ENCODE measurements at places on chromosomes 4 and X.

DNA sequence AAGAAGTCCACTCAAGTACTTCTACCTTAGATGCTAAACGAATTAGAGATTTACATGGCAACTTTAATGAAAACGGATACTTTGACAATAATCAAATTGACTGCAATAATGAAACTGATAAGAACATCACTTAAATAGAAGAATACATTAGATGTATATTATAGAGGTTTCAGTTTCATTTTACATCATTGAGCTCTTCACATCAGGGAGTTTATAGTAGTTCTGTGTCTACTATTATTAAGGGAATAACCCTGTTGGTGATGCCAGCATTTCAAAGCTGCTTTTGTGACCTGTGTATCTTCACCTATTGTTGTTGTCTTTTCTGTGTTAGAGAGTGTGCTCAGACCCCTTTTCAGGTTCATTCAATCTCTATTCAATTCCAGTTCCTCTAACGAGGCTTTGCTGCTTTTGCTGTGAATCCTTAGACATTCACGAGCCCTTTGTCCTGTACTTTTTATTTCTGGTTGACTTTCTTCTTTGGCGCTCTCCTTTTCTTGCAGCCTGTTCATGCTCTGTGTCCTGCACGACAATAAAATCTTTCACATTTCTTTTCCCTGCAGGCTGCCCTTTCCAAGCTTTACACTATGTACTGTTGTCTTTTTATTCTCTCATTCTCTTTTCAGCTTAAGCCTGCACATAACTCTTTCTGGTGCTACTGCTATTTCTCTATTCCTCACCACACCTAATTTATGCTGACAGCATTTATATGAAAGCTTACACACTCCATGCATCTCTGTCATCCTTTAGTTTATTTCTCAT lies 232.1 kb downstream of the CPE start:
- DNase-seq: no peak

DNA sequence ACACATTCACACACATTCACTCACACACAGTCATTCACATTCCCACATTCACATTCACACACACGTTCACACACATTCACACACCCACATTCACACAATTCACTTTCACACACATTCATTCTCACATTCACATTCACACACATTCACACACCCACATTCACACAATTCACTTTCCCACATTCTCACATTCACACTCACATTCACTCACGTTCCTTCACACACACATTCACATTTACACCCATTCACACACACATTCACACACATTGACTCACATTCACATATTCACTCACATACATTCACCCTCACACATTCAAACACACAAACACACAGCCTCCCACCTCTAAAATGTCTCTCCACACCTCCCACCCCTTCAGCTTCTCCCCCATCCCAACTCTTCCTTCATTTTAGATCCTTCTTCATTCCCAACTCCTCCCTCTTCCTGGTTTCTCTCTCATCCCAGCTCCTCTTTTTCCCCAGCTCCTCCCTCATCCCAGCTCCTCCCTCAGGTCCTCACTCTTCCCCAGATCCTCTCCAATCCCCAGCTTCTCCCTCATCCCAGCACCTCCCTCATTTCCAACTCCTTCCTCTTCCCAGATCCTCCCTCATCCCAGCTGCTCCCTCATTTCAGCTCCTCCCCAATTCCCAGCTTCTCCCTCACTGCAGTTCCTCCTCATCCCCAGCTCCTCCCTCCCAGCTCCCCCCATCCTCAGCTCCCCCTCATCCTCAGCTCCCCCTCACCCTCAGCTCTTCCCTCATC lies 111.0 kb downstream of the FAM53A start:
- DNase-seq: no peak

- no peak for DNase-seq
Measured at GRCh38 chrX:153485396-153486080, 9.2 kb upstream of the BGN start.

- no peak for DNase-seq
Measured at GRCh38 chr4:110085131-110085530, 113.3 kb downstream of the ELOVL6 start.

DNA sequence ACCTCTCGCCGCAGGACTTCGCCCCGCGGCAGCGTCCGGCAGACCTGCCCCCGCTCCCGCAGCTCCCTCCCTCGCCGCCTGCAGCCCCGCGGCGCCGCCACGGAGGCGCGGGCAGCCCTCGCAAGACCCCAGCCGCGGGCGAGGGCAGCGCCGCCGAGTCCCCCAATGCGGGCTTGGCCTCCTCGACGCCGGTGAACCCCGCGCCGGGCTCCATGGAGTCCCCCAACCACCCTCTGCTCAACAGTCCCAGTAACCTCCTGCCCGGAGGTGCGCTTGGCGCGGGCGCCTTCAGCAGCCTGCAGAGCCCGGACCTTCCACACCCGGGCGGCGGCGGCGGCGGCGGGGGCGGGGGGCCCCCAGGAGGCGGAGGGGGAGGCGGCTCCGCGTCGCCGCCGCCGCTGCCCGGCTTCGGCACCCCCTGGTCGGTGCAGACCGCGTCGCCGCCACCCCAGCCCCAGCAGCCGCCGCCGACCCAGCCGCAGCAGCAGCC lies 1.2 kb downstream of the CPEB2 start:
- DNase-seq: peak; percentile 45

DNA sequence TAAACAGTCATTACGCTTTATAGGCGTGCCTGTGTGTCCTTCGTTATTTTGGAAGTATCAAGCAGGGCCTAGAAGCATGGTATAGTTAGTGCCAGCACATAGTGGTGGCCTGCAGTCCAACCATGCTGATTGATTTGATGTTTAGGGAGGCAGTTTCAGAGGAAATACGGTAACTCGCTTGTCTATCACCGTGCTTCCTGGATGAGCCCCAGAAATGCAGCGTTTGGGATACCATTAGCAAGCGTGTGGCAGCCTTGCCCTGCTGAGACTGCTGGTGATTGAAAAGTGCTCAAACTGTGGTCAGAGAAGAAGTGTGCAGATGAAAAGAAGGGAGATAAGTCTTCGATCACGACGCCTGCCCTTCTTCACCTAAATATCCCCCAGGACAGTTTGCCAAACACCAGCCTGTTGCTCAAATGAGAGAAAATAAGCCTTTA lies 158.4 kb downstream of the CHIC2 start:
- DNase-seq: no peak

DNA sequence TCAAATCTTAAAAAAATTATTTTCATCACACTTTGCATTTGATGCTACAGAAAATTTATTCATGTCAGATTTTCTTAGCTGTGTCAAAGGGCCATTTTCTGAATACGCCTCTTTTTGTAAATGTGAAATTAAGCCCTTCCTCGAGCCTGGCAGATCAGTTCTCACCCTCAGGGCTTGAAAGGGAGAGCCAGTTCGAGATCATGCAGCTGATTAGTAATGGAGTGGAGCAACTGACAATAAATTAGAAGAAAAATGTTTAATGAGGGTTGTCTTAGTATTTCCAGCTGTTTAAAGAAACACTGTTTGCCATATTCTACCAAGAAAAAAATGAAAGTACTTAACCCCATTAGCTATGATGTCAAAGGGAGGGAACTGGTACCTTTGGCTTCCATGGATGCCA lies 28.7 kb downstream of the CC2D2A start:
- no peak for DNase-seq

GRCh38 chr4:10204401-10205058 lies 87.9 kb upstream of the WDR1 start:
- no peak for DNase-seq

GRCh38 chrX:13759152-13759718 lies 24.7 kb downstream of the OFD1 start:
- no peak for DNase-seq

GRCh38 chrX:73863268-73863667 lies 300.3 kb downstream of the CHIC1 start:
- DNase-seq: no peak

DNA sequence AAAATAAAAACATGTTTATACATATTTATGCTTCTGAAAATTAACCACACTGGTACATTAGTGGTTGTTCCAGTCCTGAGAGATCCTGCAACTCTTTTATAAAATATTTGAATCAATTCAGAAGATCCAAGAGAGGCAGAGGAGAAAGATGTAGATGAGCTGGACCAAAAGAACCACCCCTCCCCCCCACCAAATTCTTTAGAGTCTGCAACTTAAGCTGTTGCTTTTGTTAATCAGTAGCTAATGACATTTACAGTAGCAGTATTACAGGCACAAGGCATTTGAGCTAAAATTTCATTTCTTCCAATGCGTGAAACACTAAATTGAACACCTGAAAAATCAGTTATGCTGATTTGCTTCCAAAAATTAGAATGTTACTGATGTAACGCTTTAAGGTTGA lies 61.5 kb downstream of the PDK3 start:
- no peak for DNase-seq

DNA sequence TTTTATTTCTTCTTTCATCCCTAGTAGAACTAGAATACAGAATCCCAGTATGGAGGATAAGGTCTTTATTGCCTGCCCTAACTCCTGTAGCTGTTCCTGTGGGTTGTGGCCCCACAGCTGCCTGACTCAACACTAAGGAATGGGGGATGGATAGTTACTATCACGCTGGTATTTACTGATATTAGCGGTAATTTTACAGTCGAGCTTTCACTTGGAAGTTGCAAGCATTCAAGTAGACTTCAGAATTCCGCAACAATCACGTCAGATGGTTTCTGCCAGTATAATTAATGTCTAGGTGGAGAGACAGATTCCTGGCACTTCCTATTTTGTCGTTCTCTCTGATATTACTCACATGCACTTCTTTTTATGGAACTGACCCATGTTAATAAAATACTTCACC lies 489.8 kb downstream of the PABPC4L start:
- DNase-seq: no peak

DNA sequence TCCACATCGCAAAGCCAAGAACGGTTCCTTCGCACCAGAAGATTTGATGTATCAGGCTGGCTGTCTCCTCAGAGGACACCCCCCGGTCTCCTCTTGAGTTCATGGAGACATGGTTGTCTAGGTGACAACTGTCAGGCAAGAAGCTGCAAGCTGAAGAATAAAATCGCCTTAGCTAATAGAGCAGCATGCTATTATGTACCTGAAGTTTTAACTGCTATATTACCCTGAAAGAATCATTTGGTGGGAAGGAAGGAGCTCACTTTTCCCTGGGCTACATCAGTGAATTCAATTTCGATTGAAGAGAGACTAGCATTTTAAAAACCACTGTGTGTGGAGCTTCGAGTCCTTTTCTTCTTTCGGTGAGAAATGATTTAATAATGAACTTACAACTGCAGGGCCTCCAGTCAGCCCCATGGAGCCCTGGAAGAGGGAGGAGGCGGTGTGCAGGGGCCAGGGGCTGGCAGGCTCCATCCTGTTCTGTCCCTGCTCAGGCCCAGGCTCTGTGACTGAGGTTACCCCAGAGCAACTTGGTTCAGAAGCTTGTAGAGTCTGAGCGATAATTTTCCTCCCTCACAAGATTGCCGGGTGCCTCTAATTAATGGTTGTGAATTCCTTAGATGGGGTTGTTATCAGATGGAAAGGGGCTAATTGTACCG lies 191.3 kb downstream of the MID1IP1 start:
- DNase-seq: no peak

DNA sequence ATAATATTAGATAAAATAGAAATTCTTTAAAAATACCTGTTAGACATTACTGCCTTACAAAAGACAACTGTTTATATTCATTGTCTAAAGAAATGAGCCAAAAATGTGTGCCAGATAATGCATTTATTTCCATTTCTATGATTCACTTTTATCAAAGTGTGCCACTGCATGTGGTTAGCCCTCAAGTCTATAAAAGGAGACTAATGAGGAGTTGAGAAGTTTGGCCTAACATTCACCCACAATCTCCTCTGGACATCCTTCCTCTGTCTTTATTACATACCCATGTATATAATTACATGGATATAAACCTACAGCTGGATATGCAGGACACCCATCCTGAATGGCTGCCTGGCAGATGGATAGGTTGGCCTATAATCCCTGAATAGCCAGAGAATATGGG lies 42.6 kb upstream of the PDE5A start:
- DNase-seq: no peak

GRCh38 chrX:52983321-52984000 lies 25.1 kb upstream of the FAM156A start:
- no peak for DNase-seq

GRCh38 chrX:22538580-22538979 lies 265.9 kb downstream of the CBLL2 start:
- DNase-seq: no peak

DNA sequence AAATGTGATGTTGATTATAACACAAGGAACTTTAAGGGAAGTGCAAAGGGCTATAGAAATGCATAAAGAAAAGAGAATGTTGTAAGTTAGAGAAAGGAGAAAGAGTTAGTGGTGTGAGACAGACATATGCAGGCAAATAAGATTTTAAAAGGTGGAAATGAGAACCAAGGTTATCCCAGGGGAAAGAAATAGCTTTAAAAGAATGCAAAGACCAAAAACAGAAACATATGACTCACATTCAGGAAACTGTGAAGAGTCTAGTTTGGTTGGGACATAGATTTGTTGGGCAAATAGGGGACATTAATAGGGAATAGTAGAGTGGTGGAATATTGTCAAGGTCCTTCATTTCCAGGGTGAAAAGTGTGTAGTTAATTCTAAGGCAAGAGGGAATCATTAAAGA lies 52.4 kb downstream of the MAPK10 start:
- no peak for DNase-seq

- DNase-seq: no peak
Measured at GRCh38 chrX:44935640-44936039, 62.7 kb downstream of the KDM6A start.

- DNase-seq: no peak
Measured at GRCh38 chrX:82848111-82848510, 660.0 kb upstream of the POU3F4 start.

DNA sequence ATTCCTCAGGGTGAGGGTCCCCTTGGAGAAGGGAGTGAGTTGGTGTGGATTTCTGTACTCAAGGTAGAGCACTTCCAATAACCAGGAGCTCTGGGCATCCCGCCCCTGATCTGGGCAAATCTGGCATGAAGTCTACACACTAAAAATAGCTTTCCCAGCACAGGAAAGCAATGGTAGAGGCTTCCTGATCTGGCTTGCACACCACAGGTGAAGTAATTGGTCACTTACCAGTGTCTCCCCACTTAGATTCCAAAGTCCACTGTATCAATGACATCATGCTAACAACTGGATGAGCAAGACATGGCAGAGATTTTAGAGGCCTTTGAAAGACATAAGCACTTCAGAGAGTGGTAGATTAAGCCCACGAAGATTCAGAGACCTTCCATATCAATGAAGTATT lies 17.8 kb upstream of the IDS start:
- no peak for DNase-seq

DNA sequence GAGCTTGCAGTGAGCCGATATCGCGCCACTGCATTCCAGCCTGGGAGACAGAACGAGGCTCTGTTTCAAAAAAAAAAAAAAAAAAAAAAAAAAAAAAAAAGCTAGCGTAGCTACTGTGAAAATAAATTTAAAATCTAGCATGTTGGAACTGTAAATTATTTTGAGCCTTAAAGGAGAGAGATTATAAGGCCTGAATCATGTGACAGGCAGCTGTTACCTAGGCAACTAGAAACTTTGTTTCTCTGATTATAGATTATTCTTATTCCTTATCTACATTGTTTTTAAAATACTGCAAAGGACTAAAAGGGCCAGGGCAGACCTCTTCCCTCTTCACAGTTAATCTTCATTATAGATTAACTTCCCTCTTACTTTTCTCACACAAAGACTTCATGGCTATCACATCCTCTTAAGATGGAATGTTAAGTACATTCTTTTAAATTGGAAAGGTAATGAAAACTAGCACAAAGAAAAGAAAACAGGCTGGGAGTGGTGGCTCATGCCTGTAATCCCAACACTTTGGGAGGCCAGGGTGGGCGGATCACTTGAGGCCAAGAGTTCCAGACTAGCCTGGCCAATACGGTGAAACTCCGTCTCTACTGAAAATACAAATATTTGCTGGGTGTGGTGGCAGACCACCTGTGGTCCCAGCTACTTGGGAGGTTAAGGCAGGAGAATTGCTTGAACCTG lies 21.1 kb upstream of the PDS5A start:
- DNase-seq: no peak

GRCh38 chrX:15055146-15055930 lies 182.1 kb downstream of the MOSPD2 start:
- no peak for DNase-seq

All from stimulated activated CD4-positive, alpha-beta T cell treated with anti-CD3 and anti-CD28 coated beads, Interleukin-12 subunit alpha, Interleukin-12 subunit beta, amount 100 ng/mL, for 24 hours (primary cell).